ENCODE measurements at places on chromosomes 4 and X.

GRCh38 chr4:26766141-26766540 is 94.5 kb upstream of the STIM2 start:
- no peak for DNase-seq

DNA sequence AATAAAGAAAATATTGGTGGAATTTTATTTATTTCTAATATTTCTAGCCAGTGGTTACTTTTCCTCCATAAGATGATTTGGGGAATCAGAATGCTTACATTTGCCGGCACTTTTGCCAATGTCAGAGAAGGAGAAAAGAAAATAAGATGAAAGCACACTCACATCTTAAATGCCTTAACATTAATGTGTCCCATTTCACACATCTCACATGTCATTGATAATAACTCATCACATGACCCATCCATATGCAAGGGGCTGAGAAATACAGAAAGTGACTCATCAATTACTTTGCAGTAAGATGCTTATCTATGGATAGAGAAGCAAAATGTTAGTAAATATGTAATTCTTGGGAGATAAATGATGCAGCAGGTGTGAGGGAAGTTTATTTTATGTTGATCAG is 1531.0 kb downstream of the PCDH7 start:
- DNase-seq: no peak

GRCh38 chrX:37677765-37678164 is 7.8 kb upstream of the XK start:
- no peak for DNase-seq

GRCh38 chr4:22413471-22413870 is 102.4 kb downstream of the ADGRA3 start:
- no peak for DNase-seq

- no peak for DNase-seq
These were observed 17.7 kb upstream of the PAQR3 start for GRCh38 chr4:78956975-78957374.

GRCh38 chrX:151806967-151807540 is 72.5 kb downstream of the CNGA2 start:
- DNase-seq: no peak

DNA sequence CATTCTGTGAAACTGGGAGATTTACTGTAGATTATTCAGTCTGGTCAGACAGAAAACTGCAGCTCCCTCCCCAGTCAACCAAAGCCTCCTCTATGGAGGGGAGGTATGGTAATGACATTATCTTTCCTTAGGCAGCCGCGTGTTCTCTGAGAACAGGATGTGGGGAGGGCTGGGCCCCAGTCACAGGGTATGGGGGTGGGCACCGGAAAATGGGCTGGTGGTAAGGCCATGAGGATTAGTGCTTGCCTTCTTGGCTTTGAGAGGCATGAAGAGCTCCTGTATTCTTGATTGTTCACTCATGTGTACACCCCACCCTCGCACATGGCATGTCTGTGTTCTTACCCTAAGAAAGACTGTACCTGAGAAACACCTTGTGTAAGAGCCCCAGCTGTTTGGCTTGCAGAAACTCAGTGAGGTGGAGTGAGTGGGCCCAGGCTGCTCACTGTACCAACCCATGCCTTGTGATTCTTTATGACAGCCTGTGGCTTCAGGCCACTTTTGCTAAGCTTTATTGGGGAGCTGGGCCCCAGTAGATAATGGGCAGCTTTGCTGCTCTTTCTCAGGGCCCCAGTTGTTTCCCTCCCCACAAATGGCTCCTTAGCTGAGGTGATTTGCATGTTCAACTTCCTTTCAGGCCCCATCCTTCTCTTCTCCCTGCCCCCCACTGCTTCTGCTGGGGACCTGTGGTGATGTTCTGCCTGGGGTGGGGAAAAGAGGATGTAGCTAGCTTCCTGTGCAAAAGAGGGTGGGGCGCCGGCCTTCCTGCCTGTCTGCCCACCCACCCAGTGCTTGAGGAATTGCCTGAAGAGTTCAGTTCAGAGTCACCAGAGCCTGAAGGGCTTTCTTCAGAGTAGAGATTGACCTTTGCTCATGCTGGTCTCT is 30.7 kb downstream of the MSN start:
- DNase-seq: no peak

DNA sequence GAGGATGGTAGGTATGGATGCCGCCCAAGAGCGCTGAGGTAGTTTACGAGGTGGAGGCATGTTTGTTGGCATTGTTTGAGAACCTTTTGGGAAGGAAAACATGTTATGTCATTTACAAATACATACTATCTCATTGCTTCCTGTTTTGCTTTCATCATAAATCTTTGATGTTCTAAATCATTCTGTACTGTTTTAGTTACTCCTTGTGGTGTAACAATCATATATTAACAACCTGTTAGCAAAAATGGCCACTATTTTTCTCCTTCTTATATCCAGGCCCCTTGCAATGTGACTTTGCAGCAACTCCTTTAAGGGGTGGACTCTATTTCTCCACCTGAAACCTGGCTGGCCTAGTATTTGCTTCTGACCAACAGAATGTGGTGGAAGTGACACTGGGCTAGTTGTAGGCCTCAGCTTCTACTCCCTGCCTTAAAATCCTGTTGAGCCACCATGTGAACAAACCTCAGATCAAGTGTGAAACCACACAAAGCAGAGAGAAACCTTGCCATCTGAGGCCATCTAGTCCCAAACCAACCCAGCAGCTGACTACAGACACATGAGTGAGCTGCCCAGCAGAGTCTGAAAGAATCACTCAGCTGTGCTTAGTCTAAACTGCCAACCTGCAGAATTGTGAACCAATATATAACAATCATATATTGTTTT is 15.8 kb upstream of the CXorf38 start:
- no peak for DNase-seq

DNA sequence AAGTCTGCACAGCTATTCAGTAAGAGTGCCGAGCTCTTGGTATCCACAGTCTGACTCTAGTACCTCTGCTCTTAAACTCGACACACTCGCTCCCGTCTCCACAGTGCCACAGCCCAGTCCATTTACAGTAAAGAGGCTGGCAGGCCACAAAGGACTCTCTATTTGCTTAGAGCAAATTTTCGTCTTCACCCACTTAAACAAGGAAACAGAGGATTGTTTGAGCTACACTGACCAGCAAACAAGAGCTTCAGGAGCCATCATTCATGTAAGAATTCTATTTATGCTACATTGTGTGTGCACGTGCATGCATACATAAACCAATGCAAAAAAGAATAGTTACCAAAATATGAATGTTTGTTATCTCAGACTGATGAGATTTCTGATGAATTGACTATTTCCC is 290.2 kb downstream of the USP46 start:
- DNase-seq: no peak

- DNase-seq: no peak
These were observed 29.2 kb downstream of the PRRG1 start for GRCh38 chrX:37378404-37378803.

GRCh38 chrX:38989076-38989475 is 187.8 kb downstream of the MID1IP1 start:
- no peak for DNase-seq

DNA sequence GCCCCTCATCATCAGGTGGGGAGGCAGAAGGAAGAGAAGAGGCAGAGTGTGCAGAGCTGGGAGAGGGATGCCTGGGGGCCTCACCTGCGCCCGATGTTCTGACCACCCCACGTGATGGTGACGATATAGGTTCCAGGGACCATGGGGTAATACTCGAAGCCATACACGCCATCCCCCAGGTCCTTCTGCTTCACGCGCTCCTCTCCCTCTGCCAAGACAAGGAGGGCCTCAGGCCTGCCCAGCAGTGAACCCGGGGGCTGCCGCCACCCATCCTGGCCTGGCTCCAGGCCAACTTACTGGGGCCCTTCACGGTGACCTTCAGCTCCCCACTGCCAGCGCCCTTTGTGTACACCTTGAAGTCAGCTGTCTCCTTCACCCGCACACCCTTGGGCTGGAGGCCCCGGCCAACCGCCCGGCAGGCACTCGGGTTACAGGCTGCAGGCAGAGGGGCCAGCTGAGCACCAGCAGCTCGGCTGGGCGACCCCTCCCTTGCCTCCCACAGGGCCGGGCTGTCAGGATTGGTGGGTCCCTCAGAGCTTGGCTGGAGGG is 9.3 kb downstream of the FLNA start:
- DNase-seq: no peak

GRCh38 chrX:16771483-16772398 is 14.5 kb upstream of the TXLNG start:
- no peak for DNase-seq

GRCh38 chr4:124282301-124282898 is 430.1 kb downstream of the ANKRD50 start:
- DNase-seq: no peak
